ENCODE measurements at places on chromosomes 12 and 14. TPM values are rescaled to one million over a fixed set of nuclear protein-coding genes. Genes with fewer than 3 reads are reported as not detected.

Gene ARHGEF40
- 32.4 TPM for total RNA-seq

Gene RDH16
- total RNA-seq = 0.52 TPM

Gene ARMH4
- 6.8 TPM for total RNA-seq

Gene MLEC
- total RNA-seq = 50.6 TPM

Gene NFE2
- 5.2 TPM for total RNA-seq

Gene RFX4
- total RNA-seq = not detected

Gene CCDC92
- 2.6 TPM for total RNA-seq

Gene NPFF
- not detected for total RNA-seq

Gene SSPN
- 56.9 TPM for total RNA-seq

Gene ACACB
- total RNA-seq = 27.7 TPM

Gene LYZ
- 34.4 TPM for total RNA-seq

Gene MGAT4C
- total RNA-seq = 1.0 TPM

Gene A2ML1
- not detected for total RNA-seq

Gene WBP11
- total RNA-seq = 7.8 TPM

Gene FBRSL1
- 6.8 TPM for total RNA-seq

Gene SPTSSA
- total RNA-seq = 9.9 TPM

Gene EPYC
- 0.52 TPM for total RNA-seq

Gene DBX2
- total RNA-seq = under 0.01 TPM

Gene P2RX2
- not detected for total RNA-seq

Gene SYT1
- 2.1 TPM for total RNA-seq

Gene CLEC2D
- total RNA-seq = 12.0 TPM

Gene RHOJ
- total RNA-seq = 7.3 TPM

Gene KLRC2
- 1.0 TPM for total RNA-seq

Gene KLHL28
- 24.0 TPM for total RNA-seq

Gene CISTR
- total RNA-seq = not detected

Gene A2M
- 244 TPM for total RNA-seq

Gene POLR3B
- 15.1 TPM for total RNA-seq

Gene MYF5
- 28.2 TPM for total RNA-seq

Gene HPD
- not detected for total RNA-seq

Gene SLCO1B3
- under 0.01 TPM for total RNA-seq

Gene MMP14
- 96.0 TPM for total RNA-seq

Gene ESRRB
- 1.6 TPM for total RNA-seq

Gene TMEM179
- 1.0 TPM for total RNA-seq

Gene ASCL1
- total RNA-seq = not detected

Gene SPTB
- 312 TPM for total RNA-seq

Gene STRAP
- total RNA-seq = 75.7 TPM

Gene ACVRL1
- 56.9 TPM for total RNA-seq

Gene MUCL1
- not detected for total RNA-seq

Gene ANO2
- 4.7 TPM for total RNA-seq

Gene LAG3
- total RNA-seq = not detected

Gene KRT74
- not detected for total RNA-seq

Gene FOXN4
- total RNA-seq = not detected

Gene SMIM41
- total RNA-seq = not detected

Gene AQP6
- 0.52 TPM for total RNA-seq

Gene KRT77
- total RNA-seq = not detected

Gene RPL10L
- not detected for total RNA-seq

Gene OTX2
- total RNA-seq = not detected

Gene DDX11
- total RNA-seq = 24.5 TPM

Gene WASHC3
- 40.7 TPM for total RNA-seq

Gene CLEC1A
- 1.0 TPM for total RNA-seq

Gene DPPA3
- not detected for total RNA-seq

Gene DTX3
- 7.8 TPM for total RNA-seq

Gene ACRBP
- total RNA-seq = 1.0 TPM

Gene SAMD15
- not detected for total RNA-seq

Measured in skeletal muscle tissue (tissue), 5 donors.